ENCODE measurements at places on chromosomes 11 and 22.
A peak's percentile ranks its signal among the peaks of the same experiment; 100 is the strongest.

DNA sequence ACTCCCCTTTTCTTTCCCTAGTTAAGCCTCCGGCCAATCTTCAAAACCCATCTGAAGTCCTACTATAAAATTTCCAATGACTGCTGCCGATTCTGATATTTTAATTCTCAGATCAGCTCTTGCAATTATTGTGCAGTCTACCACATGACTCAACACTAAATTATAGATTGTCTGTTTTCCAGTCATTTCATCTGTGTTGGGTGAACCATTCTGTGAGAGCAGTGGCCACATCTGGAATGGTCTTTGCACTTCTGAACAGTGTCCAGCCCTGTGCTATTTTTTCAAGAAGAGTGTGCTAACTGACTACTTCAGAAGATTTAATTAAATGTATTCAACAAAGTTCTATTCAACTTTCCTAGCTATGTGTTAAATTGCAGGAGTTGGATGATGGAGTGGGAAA is 47.2 kb upstream of the MMP7 start:
- DNase-seq: no peak

DNA sequence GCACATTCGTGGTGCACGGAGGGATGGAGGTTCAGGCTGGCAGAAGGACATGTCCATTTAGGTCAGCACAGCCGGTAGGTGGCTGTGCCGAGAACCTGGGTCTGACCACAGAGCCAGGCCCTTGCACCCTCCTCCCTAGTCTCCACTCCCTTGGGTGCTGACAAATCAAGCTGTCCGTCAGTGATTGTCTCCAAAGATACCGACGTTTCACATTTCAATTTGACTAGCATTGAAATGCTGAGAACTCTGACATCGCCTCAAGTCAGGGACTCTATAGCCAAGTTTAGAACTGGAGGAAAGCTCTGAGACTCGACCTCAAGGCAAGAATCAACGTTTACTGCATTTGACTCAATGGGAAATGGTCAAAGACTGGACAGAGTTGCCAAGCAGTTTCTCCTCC is 1321.1 kb downstream of the TBC1D22A start:
- no peak for DNase-seq

DNA sequence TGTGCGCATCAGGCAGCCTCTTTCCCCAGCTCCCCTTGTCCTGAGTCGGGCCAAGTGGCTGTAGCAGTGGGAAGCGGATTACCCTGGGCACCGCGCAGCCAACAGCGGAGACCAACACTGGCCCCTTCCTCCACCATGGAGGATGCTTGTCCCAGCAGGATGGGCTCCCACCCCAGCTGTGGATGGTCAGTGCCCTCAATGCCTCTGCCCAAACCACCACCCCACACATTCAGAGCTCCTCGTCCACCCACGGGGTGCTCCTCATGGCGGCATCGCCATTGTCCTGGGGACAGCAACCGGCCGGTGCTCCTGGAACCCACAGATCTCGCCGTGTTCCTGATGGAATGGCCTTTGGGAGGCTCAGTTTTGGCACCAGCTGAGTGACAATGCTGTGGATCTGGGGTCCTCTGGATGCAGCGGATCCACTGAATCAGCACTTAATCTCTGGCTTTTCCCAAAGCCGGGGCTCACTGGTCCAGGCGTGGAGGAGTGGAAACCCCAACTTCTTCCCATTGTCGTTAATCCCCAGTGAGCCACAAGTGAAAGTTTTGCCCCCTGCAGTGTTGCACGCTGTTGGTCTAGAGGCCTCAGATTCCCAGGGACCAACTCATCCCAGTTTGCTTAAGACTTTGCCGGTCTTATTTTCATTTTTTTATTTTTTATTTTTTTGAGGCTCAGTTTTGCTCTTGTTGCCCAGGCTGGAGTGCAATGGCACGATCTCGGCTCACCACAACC is 4.1 kb upstream of the B4GALNT4 start:
- DNase-seq: no peak

GRCh38 chr11:103368145-103368544 is 258.9 kb downstream of the DYNC2H1 start:
- DNase-seq: no peak

DNA sequence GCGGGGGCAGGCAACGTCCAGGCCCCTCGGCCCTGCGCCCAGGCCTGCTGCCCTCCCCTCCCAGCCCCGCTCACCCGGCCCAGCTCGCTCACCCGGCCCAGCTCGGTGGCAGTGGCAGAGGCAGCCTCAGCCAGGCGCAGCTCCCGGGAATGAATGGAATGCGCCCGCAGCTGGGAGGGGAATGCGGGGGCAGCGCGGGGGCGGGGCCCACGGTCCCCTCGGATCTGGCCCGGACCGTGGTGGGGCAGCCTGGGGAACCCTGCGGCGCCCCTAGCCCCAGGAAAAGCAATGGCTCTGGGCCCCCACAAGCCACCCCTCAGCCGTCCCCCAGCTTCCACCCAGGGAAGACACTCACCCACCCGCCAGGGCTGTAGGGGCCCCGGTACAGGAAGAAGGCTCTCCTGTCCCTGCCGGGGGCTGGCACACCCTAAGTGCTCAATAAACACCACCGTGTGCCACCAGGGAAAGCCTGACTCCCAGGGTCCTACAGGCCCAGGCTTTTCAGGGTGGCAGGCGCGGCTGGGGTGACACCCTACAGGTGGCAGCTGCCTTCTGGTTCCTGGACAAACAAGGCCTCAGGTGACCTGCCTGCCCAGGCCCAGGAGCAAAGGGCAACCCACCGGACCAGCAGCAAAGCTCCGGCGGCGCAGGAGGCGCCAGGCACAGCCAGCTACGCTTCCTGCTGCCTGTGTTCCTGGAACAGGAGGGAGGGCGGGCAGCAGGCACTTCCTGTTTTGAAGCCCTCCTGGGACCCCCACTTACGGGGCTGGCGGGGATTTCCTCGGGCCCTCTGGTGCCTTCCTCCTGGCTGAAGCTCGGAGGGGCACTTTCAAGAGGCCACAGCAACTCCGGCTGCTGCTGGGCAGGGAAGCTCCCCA is 13.8 kb downstream of the PLXNB2 start:
- peak; percentile 90 for DNase-seq

GRCh38 chr11:118263695-118264568 is at the start of gene MPZL2:
MPZL2 (minus strand) TSS chr11:118264297; CDS start chr11:118264153, 144 bp downstream.
- DNase-seq: peak; percentile 82

DNA sequence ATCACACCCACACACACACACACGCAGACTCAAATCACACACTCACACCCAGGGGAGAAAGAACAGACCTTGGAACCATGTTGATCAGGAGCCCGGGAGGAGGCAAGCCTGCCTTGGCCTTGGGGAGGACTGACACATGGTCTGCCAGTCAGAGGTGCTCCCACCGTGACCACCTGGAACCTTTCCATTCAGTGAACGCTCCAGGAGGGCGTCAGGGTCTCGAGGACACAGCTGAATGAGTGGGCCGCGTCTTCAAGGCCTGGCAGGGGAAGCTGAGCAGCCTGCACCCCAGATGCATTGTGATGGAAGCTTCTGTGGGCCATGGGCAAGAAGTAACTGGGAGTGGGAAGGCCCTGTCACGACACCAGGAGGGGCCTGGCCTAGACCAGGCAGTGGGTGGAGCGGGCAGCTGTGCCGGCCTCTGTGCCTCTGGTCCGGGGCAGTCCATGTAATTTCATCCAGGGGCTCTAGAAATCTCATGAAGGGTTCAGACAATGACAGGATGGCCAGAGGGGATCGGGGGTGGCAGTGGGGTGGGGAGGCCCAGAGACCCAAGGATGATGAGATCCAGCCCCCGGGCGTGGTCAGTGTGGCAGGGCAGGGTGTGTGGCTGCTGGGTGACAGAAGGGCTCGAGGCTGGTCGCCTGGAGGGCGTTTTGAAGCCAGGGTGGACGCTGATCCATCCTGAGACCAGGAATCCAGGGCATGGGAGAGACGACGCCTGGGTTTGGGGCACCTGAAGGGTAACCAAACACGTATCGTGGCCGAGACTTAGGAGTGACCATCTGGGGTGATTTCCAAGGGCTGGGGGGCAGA is 53.7 kb downstream of the IGF2 start:
- peak; percentile 18 for DNase-seq

- DNase-seq: peak; percentile 17
Observed at GRCh38 chr22:31241200-31241599, 29.1 kb downstream of the LIMK2 start.

DNA sequence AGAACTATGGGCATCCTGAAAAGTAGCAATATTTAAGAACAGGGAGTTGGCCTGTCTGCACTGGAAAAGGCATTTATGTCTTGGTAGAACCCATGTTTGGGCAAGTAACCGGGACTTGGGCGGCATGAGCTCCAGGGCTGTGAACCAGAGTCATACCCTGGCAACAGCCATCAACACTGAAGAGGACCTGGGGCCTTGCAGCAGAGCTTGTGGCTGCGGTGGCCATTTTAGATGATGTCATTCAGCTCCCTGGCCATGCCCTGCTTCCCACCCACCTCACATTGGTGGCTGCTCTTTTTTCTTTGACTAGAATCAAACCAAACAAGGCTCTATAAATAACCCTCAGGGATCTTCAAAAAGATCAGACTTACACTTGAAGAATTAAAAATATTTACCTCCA is 26.6 kb downstream of the EHF start:
- no peak for DNase-seq

DNA sequence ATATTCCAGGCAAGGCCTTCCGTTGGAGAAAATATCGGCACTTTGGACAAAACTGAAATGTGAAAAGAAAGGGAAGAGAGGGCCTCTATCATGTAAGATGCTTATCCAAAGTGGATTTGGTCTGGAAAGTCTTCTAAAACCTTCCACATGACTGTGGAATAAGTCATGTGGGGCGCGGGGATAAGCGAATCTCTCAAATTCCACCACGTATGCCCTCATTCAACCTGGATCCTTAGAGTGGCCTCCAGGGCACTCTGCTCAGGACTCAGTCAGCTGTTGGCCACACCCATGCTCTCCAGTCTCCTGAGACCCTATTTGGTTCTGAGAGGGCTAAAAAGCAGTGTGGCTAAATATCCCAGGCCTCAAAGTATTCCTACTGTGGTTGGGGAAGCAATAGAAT is 2.0 kb upstream of the TIMP3 start:
- no peak for DNase-seq

- DNase-seq: no peak
Observed at GRCh38 chr11:77515063-77515462, 41.2 kb upstream of the PAK1 start.

DNA sequence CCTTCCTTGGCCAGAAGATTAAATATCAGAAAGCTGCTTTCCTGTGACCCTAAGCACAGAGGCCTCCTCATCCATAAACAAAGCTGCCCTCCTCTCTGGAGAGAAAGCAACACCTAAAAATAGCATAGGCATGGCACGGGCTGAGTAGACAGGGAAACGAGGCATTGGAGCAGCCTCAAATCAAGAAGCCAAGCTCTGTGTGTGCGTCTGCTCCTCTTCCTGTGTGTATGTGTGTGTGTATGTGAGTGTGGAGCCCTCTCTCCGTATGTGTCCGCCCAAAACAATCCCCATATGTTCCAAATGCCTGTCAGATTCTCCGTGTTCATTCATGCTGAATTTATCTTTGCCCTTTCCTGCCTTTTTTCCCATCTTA is 24.0 kb downstream of the KCNJ5 start:
- DNase-seq: no peak

DNA sequence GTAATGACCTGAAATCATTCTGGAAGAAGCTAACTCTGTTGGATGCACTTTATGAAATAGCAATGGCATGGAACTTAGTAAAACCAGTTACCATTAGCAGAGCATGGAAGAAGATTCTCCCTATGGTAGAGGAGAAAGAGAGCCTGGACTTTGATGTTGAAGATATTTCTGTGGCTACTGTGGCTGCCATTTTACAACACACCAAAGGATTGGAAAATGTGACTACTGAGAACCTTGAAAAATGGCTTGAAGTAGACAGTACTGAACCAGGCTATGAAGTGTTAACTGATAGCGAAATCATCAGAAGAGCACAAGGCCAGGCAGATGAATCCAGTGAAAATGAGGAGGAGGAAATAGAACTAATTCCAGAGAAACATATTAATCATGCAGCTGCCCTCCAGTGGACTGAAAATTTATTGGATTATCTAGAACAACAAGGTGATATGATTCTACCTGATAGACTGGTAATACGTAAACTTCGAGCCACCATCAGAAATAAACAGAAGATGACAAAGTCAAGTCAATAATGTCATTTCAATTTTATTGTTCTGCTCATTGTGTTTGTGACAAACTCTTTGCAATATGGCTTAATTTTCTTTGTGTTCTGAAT is 2.0 kb downstream of the JRKL start:
- no peak for DNase-seq

- DNase-seq: no peak
Observed at GRCh38 chr22:50719814-50720300, 18.1 kb upstream of the ACR start.

DNA sequence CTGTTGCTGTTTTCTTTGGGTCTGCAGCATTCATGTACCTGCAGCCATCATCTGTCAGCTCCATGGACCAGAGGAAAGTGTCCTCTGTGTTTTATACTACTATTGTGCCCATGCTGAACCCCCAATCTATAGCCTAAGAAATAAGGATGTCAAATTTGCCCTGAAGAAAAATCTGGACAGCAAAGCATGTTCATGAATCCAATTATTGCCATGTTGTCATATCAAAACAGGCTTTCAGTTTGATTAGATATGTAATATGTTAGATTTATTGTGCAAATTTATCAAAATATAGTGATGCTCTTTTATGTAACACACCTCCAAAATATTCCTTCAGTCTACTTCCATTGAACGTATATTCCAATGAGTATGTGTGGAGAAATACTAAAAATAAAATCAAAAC is 15.4 kb upstream of the OR8G1 start:
- DNase-seq: no peak

DNA sequence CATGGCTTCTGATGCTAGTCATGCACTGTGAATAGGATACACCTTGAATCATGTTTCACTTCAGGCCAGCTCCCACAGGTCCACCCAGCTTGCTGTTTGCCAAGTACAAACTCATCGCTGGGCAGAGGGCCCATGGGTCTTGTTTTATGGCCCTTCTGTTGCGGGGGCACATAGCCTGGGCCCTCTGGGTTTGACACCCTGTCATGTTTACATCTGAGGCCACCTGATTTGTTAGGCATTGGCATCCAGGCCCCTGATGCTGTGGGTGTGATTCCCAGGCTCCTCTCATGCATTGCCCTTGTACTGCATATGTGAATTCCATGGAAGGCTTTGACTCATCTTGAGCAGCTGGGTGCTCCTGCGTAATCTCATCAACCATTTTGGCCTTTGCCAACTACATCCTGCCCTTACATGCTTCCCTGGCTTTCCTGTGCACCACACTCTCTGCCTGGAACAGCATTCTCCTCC is 32.6 kb downstream of the PPFIBP2 start:
- no peak for DNase-seq

GRCh38 chr11:66126808-66127555 is 56.9 kb downstream of the PACS1 start:
- no peak for DNase-seq

DNA sequence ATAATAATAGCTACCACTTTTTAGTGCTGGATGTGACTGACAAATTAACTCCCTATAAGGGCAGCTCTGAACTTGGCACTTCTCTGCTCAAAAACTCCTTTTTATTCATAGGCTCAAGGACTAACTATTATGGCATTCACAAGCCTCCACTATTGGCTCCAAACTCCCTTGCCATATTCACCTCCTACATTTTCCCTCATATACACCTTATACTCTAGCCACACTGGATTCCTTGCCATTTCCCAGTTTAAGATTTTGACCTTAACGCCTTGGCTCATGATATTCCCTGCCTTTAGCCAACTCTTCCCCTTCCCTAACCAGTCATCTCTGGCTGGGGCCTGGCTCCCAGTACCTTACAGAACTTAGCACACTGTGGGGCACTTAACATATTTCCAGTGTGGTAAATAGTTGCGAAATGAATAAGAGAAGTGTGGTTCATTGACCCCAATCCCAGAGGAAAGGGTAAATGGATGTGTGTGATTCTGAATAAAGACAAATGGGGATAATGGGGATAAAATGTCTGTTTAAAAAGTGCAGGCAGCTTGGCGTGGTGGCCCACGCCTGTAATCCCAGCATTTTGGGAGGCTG is 40.0 kb upstream of the SORL1 start:
- no peak for DNase-seq

GRCh38 chr11:102430158-102430836 is 22.3 kb downstream of the TMEM123 start:
- DNase-seq: no peak
